ENCODE measurements at places on chromosomes 16 and 17. TPM values are rescaled to one million over a fixed set of nuclear protein-coding genes. Genes with fewer than 3 reads are reported as not detected.
A peak's percentile ranks its signal among the peaks of the same experiment; 100 is the strongest.

DNA sequence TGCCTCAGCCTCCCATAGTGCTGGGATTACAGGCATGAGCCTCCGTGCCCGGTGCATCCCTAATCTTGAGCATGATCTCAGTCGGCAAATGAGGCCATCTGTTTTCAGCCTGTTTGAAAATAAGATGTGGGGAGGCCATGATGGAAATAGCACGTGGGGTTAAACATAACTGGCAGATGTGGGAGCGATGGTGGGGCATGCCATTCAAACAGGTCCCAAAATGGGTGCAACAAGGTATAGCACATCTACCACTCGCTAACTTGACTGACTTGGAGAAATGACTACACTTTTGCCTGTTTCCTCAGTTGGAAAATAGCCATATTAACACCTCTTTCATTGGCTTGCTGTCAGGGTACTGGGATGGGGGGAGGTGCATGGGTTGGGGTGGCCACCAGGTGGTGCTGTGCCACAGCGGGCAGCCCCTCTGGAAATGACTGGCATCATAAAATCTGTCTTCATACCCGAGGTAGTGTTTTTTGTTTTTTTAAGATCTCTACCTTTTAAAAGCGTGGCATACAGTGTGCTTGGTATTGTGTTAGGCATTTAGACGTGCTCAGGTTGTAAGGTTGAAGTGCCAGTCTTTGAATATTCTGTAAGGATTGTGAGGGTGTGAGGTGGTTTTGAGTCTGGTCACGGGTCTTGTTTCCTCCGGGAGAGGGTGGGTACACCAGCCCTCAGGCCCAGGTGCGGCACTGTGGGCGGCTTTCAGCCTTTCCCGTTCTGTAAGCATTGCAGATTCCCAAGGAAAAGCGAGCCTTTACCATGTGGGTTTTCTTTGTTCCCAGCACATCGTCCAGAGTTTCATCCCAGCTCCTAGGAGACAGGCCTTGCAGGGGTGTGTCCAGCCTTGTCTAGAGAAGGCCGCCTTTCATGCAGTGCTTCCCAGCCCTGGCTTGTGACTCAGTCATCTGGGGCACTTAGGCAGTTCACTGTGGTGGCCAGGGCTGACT lies 2.9 kb upstream of the TTYH2 start:
- peak; percentile 73 for DNase-seq

- no peak for DNase-seq
Observed at GRCh38 chr16:49488740-49489525, 115.3 kb downstream of the C16orf78 start.

GRCh38 chr16:52383119-52383518 lies 163.8 kb downstream of the TOX3 start:
- no peak for DNase-seq

DNA sequence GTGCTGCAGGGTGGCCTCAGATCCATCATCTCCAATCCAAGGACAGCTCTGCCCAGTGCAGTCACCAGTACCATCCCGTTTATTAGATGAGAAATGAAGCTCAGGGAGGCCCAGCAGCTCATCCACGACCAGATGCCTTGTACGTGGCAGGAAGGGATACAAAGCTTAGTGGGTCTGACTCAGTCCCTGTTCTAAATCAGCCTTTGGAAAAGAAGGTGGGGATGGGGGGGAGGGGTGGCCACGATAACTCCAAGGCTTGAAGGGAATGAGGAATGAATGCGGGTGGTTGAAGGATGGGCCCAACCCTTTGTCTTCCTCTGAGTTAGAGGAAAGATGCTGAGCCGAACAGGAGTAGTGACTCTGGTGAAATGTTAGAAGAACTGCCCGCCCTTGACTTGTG lies 25.8 kb downstream of the LLGL2 start:
- no peak for DNase-seq

DNA sequence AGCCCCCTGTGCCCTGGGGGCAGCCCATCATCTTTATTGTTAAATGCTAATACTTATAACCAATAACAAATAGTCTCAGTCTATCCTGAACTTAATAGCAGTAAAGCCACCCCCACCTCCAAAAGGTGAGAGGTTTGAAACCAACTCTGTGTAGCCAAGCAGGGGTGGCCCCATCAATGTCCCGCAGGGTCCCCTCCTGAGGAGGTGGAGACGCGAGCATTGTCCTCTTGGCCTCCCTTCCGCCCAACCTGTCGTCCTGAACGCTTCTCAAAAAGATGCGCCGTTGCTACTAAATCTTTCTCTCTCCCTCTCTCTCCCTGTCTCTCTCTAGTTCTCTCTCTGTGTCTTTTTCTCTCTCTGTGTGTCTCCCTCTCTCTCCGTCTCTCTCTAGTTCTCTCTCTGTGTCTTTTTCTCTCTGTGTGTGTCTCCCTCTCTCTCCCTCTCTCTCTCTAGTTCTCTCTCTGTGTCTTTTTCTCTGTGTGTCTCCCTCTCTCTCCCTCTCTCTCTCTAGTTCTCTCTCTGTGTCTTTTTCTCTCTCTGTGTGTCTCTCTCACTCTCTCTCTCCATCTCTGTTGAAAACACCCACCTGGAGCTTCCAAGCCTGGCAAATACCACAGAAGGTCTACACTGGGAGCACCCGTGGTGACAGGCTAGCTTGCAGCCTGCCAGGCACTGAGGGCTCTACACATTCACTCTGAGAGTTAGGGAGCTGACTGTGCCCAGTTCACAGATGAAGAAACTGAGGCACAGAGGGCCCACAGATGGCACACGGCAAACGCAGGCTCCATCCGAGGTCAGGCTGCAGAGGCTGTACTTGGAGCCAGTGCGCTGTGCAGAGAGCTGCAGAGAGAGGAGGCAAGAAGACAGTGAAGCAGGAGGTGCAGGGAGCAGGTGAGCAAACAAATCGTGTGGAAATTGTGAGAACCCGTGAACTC lies 185.9 kb downstream of the C16orf95 start:
- DNase-seq, result no peak

- no peak for DNase-seq
Observed at GRCh38 chr17:65193716-65194293, 56.6 kb downstream of the RGS9 start.

The TEX14 gene
- total RNA-seq, result not detected

- DNase-seq, result no peak
Observed at GRCh38 chr16:1773703-1774447, 941 bp upstream of the MRPS34 start.

- peak; percentile 43 for DNase-seq
Observed at GRCh38 chr17:39069114-39069756, 82.2 kb downstream of the PLXDC1 start.

DNA sequence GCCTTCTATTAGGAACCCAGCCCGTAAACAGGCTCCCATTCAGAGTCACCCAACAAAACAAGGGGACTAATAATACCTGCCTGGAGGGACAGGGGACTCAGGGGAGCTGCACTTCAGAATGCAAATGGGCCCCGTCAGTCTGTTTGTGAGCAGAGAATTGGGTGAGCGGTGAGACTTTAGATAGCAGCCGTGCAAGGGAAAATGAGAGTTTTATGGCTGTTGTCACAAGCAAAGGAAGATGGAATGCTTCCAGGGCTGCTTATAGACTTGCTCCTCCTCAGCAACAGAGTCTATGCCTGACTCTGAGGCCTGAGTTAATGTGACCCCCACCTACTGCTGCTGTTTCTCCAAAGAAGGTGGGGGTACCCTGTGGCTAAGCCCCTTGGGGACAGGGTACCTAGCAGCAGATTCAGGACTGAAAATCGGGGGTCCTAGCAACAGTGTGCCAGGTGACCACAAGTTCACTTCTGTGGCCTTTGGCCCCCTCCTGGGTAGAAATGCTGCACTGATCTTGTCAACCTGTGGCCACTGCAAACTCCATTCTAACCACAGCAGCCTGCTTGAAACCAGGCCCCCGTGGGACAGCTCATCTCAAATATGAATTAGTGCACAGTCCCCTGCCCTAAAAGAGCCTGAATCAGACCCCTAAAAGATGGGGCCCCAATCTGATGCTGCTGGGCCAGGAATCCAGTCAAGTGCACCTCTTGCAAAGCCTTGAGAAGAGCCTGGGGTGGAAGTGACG lies 126.4 kb downstream of the C16orf78 start:
- DNase-seq, result no peak

The TPPP3 gene
- total RNA-seq, result not detected

The BAIAP3 gene
- total RNA-seq, result 1.3 TPM

DNA sequence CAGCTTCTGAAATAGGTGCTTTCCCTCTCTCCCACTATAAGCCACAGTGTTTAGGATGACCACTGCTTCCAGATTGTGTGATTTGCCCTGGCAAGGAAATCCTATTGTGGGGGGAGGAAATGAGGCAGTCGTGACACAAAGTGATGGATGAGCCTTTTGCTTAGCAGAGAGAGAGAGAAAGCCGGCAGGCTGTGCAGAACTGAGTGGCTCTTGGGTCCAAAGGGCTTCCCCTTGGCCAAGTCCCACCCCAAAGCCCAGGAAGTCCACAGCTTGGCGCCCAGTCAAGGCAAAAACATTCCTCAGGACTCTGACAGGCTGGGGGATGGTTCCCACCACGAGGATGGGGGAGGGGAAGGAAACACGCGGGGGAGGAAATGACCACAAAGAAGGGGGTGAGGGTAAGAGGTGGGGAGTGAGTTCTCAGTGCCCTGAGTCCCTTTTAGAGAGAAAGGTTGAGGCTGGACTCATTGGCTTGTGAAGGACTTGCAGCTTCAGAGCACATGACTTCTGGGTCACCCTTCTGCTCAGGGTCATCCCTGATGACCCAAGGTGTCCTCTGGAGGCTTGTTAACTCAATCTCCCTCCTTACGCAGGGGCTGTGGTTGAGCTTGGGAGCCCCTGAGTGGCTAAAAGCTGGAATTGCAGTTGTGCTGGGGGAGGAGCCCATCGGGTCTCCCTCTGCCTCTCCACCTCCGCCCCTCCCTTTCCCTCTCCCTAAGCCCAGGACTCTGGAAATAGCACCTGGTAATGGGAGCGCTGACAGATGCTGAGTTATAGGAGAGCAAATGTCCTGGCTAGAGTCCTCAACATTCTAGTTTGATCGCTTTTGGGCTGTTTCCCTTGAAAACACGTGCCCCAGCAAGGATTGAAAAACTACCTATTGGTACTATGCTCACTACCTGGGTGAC lies 10.3 kb upstream of the MSL1 start:
- peak; percentile 89 for DNase-seq

The CCDC200 gene
- total RNA-seq, result not detected

The ASPHD1 gene
- 3.6 TPM for total RNA-seq

- DNase-seq, result no peak
Observed at GRCh38 chr17:1919201-1919600, 89.4 kb downstream of the RPA1 start.

DNA sequence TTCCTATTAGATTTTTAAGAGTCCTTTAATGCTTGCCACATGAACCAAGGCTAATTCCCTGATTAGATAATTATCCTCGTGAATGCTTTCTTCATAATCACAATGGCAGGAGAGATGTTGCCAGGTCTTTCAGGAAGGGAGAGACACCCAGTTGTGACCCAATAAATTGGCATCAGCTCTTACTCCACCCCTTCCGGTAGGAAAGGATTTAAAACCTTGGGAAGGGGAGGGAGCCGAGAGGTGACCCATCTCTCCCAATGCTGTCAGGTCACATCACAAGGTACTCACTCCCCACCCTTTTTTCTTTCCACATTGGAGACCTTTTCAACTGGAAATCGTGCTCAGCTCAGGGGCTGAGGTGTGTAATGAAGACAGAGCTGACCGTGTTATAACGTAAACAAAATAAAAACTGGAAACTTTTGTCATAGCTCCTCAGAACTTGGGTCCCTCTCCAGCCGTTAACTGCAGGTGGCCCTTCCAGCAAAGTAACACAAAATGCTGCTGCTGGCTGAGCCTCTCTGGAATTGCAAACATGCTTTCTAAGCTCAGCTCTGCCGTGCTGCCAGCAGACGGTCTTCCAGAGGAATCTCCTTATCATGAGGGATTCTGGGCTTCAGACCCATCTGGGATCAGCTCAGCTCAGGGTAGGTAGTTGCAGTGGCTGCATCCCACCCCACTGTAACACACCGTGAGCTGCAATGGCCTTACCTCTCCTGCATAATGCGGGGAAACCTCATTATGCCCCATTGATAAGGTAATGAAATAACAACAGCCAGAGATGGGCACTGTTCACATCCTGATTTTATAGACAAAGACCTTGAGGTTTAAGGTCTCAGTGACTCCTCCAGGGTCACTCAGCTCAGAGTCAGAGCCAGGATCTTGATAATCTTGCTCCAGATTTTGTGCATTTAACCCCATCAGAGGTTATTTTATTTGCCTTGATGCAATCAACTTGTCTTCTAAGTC lies 15.6 kb downstream of the TMEM100 start:
- DNase-seq, result no peak

The RBFOX1 gene
- 0.31 TPM for total RNA-seq

DNA sequence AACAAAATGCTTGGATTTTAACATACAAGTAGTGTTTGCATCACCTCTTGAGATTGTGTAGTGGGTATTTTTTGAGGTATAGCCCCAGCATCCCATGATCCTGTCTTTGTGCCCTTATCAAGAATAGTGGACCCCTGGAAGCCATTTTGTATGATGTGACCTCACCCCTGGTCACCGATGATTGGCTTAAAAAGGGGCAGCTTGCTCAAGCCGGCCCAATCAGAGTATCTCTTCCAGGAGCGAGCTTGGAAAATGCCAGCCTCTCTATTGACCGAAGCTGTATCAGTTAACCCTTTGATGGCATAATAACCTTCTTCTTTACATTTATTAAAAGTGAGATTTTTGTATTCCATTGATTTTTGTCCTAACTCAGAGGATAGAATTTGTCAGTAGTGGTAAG lies 55.5 kb upstream of the FAM20A start:
- DNase-seq, result no peak

GRCh38 chr16:85448557-85449190 lies 164.4 kb upstream of the GSE1 start:
- DNase-seq, result no peak

- DNase-seq, result peak; percentile 74
Observed at GRCh38 chr17:36148559-36149295, 27.7 kb downstream of the TBC1D3B start.

The GPRC5B gene
- total RNA-seq, result 0.76 TPM

The CCL2 gene
- 64.2 TPM for total RNA-seq

- no peak for DNase-seq
Observed at GRCh38 chr17:18038149-18038850, 668 bp downstream of the ATPAF2 start.

The ANKRD13B gene
- total RNA-seq, result 3.8 TPM

DNA sequence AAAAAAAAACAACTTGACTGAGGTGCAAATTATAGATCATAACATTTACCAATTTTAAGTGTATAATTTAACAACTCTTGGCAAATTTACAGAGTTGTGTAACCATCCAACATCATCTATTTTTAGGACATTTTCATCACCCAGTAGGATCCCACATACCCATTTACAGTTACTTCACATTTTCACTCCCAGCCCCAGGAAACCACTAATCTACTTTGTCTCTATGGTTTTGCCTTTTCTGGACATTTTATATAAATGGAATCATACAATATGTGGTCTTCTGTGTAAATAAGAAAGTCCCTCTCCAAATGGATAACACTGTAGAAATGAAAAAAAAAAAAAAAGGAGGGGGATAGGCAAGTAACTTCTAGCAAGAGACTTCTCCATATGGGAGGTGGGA lies 26.1 kb upstream of the XYLT1 start:
- no peak for DNase-seq

The NPIPA3 gene
- total RNA-seq, result not detected

Measured in H4 (cell line).